Brain (organoid and tissue), 16 donors: ENCODE measurements at places on chromosomes 16 and 17. TPM values are rescaled to one million over a fixed set of nuclear protein-coding genes. Genes with fewer than 3 reads are reported as not detected.

The RBFOX1 gene
- 50.2 TPM for polyA plus RNA-seq

The PIMREG gene
- 90.1 TPM for polyA plus RNA-seq

The TPSD1 gene
- polyA plus RNA-seq, result not detected

The TBC1D28 gene
- polyA plus RNA-seq, result not detected
